ENCODE measurements at places on chromosomes 12 and 14. TPM values are rescaled to one million over a fixed set of nuclear protein-coding genes. Genes with fewer than 3 reads are reported as not detected.

DNA sequence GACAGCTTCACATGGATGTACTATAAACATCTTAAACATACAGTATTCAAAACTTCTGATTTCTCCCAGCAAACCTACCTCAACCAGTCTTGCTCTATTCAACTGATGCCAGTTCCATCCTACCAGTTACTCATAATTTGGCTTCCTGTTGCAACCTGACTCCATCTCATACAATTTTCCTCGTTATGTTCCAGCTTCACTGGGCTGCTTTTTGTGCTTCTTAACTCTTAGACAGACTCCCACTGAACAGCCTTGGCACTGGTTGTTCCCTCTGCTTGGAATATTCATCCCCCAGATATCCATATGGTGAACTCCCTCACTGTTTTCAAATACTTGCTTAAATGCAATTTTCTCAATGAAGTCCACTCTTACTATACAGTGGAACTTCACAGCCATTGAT, 249.2 kb downstream of the AEBP2 start:
- no peak for DNase-seq

DNA sequence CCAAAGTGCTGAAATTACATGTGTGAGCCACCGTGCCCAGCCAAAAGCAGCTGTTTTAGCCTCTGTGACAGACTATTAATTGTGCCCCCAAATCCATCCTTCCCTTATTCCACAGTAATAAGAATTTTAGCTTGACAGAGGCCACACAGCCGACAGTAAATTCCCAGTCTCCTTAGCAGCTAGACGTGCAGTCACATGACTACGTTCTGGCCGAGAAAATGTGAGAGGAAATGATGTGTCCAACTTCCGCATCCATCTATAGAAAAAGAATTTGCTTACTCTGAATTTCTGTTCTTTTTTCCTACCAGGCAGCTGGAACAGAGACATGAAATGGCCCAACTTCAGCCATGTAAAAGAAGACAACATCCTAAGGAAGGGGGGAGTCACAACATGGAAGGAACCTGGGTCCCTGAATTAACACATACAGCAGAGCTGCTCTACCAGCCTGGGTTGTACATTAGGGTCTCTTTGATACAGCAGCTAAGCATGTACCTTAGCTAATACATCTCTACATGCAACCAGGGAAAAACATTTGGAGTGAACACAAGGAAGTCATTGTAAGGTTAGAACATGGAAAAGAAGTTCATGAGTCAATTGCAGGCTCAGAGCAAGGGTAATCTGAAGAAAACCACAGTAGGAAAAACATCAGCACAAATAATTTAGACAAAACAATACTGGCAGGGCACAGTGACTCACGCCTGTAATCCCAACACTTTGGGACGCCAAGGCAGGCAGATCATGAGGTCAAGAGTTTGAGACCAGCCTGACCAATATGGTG, 35.5 kb downstream of the CIT start:
- DNase-seq = no peak

TXNDC16 gene
- 19.7 TPM for polyA plus RNA-seq

DNA sequence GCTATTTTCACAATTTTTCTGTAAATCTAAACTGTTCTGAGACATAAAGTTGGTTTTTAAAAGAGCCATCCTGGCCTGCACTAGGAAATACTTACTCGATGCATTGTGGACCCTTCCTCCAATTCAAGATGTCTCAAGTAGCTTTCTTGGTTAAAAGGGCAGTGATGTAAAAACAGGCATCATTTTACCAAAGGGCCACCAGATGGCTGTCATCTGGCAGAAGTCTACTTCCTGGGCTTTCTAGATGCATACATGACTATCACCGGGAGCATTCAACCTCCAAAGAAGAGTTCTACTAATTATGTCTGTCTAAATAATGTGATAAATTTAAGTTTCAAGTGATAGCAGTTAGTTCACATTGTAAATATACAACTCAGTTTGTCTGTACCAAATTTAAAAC, 96.8 kb upstream of the FRMD6 start:
- DNase-seq = no peak

DNA sequence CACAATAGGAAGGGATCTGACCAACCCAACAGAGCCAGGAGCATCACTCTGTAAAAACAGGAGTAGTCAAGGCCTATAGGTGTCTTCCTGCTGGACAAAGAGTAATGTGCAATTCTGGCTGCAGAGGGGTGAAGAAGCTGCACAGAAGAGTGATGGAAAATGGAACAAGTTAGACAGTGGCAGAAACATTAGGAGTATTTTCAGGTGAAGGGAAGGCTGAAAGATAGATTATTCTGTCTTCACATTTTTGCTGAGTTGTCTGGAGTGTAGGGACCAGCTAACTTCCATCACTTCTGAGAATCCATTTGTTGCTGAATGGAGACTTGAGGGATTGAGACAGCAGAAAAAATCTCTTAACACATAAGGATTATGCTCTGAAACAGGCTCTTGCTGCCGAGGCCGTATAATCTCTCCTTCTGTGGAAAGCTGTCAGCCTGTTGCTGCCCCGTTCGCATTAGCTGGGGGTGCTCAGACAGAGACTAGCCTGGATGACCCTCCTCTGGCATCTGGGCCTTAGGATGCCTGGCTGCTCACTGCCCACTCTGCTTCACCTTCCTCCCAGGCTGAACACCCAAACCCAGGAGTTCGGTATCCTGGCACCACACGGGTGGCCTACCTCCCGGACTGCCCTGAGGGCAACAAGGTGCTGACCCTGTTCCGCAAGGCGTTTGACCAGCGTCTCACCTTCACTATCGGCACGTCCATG, 3.1 kb upstream of the ARHGEF25 start:
- no peak for DNase-seq

DNA sequence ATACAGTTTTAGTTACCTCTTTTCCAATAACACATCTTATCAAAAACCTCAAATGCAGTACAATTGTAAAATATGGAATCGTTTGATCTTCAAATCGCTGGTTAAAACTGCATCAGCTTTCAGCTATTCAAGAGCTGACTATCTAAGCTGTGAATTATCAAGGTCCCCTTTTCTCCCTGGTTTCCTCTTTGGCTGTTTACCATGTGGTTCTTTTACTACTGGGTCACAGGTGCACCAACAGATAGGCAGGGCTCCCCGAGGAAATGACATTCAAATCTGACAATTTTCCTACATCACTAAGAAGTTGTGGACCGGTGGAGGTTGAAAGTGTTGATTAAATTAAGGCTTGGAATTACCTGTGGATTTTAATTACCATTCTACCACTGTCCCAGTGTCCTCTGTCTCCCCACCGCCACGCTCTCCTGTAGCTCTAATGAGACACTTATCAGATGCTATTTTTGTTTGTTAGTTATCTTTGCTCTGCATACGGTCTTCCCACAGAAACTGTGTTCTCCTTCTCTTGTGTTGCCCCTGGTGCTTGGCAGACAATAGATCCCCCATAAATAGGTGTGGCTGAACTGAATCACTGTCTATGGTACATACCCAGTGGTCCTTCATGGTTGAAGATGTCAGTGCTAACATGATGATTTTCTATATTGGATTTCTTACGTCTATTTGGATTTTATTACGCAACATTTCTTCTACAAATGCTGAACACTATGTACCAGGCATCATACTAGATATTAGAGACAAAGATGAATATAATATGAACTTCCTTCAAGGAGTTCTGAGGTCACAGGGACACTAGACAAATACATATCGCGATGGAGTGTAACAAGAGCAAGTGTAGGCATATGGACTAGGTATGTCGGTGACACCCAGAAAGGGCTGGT, 20.9 kb upstream of the PLXNC1 start:
- DNase-seq = no peak

TMEM253 gene
- 0.47 TPM for polyA plus RNA-seq

- DNase-seq = no peak
These were observed 62.8 kb downstream of the LIN52 start for GRCh38 chr14:74147571-74147970.

LBHD2 gene
- polyA plus RNA-seq = not detected

DNA sequence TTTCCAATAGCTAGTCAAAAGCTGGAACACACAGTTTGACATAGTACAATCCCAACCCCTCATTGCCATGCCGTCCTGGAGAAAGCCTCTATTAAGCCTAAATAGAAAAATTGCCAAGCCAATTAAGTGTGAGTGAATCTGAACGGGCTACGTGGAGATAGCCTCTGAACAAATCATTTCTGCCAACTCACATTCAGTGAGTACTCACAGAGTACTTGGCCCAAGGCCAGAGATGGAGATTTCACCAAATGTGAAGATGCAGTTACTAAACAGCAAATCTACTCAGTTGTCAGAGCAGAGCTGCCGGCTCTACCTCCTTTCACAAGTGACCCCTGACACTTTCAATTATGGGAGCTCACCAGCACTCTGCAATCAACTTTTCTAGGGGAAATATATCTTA, 350.0 kb downstream of the GALC start:
- DNase-seq = no peak

DNA sequence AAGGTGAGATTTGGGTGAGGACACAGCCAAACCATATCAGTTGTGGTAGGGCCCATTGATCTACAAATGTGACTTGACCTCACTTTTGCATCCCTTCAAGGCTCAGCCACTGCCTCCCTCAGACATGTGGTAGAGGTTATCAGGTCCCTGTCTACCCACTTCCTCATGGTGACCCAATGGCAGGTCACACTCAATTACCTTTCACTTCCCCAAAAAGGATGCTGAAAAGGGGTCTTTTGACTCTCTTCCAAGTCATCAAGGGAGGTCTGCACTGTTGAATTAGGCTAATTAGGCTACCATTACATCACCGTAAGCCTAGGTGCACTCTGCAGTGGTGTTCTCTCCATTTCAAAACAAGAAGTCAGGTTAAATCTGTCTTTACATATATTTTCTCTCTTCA, 22.6 kb upstream of the DRAM1 start:
- DNase-seq = no peak

SMIM41 gene
- 0.49 TPM for polyA plus RNA-seq

- DNase-seq = no peak
These were observed 132.3 kb downstream of the TMEM132C start for GRCh38 chr12:128399253-128399652.

DNA sequence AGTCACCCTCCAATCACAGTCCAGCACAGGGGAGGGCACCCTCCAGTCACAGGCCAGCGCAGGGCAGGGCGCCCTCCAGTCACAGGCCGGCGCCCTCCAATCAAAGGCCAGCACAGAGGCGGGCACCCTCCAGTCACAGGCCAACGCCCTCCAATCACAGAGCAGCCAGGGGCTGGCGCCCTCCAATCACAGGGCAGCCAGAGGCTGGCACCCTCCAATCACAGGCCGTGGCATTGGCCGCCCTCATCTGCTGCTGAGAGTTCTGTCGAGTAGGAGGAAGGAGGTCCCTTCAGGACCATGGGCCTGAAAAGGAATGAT, 26.6 kb downstream of the DDX51 start:
- no peak for DNase-seq

PTHLH gene
- polyA plus RNA-seq = 1.3 TPM

GRCh38 chr14:72701237-72701565, 192.7 kb downstream of the DPF3 start:
- no peak for DNase-seq

ANO4 gene
- polyA plus RNA-seq = 2.2 TPM

- DNase-seq = no peak
These were observed 186.8 kb upstream of the RBM19 start for GRCh38 chr12:114152890-114153289.

WNK1 gene
- polyA plus RNA-seq = 123 TPM

- DNase-seq = no peak
These were observed 100.7 kb downstream of the PPP2R5C start for GRCh38 chr14:101862177-101862576.

GRCh38 chr12:2360630-2361170, 307.9 kb downstream of the CACNA1C start:
- no peak for DNase-seq

GRCh38 chr12:5582541-5582940, 150.6 kb downstream of the NTF3 start:
- no peak for DNase-seq

CCDC38 gene
- polyA plus RNA-seq = 1.3 TPM

GRCh38 chr12:43988838-43989560, 153.1 kb downstream of the TMEM117 start:
- no peak for DNase-seq

DNA sequence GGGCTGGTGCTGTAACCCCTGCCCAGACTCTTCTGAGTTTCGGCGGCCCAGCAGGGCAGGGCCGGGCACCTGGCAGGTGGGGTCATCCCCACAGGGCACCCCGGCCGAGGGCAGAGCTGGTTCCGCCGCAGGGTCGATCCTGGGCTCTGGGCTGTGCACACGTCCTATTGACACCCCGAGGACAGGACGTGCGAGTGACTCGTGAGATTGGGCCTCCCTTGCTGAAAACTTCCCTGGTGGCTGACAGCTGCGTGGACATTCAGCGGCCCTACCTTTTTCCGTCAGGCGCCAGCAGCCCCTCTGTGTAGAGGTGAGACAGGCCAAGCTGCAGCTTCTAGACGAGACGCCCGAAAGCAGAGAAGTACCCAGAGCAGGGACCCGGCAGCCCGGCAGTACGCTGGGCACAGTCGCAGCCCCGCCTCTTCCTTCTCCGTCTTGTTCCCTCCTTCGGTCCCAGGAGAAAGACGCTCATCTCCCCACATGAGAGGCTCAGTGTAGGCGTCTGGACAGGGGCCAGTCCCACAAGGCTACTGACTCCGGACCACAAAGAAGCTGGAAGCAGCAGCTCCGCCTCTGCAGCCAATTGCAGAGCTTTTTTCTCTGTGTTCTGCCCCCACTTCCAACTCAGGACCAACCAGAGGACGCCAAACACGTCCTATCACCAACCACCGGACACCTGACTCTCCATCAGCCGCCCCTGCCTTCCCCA, at the start of gene LRCOL1:
LRCOL1 (minus strand) TSS at position 532 of the 709 bp plus-strand sequence. CDS start 4,331 bp downstream, outside the sequence.
- DNase-seq = no peak

DNA sequence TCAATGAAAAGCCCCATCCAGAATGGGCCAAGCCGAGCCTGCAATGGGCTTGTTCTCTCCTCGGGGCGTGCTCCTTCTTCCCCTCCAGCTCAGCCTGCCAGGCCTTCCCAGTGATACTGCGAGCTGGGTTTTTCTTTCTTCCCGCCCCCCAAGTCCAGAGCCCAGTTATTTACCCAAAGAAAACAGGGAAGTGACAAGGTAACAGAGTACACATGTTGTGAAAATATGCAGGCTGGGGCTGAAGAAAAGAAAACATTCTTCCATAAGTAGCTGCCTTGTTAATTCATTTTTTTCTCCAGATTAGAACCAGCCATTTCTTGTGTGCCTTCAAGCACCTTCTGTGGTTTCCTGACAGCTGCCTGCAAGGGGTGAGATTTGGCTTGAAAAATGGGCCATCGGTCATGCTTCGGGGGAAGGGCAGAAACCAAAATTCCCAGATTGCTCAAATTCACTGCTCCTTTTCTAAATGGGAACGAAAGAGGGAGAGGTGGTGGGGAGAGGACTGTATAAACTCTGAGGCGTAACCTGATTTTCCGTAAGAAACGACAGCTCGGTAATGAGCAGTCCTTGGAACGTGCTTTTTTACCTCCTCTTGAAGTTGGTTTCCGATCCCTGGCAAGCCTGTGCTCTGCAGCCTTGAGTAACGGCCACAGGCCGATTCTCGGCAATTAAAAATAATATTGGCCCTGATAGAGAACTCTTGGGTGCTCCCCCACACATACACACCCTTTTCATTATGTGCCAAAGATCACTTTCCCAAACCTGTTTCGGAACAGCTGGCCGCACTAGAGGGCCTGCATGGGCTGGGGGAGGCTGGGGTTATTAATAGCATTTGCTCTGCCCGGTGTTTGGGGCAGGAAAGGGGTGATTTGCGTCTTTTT, 229.4 kb downstream of the ZFP36L1 start:
- no peak for DNase-seq

TMEM179 gene
- polyA plus RNA-seq = 1.2 TPM

GPX2 gene
- polyA plus RNA-seq = 1.0 TPM

Measured in left renal cortex interstitium (tissue), 4 donors.